Cortex of kidney (tissue), 1 donor: ENCODE measurements at places on chromosomes 16 and 17.

GRCh38 chr16:72818236-72818845 is 229.6 kb downstream of the ZFHX3 start:
- DNase-seq = no peak

GRCh38 chr17:63365366-63366240 is 80.5 kb downstream of the CYB561 start:
- no peak for DNase-seq

- no peak for DNase-seq
Observed at GRCh38 chr16:78560997-78561396, 461.5 kb downstream of the WWOX start.

DNA sequence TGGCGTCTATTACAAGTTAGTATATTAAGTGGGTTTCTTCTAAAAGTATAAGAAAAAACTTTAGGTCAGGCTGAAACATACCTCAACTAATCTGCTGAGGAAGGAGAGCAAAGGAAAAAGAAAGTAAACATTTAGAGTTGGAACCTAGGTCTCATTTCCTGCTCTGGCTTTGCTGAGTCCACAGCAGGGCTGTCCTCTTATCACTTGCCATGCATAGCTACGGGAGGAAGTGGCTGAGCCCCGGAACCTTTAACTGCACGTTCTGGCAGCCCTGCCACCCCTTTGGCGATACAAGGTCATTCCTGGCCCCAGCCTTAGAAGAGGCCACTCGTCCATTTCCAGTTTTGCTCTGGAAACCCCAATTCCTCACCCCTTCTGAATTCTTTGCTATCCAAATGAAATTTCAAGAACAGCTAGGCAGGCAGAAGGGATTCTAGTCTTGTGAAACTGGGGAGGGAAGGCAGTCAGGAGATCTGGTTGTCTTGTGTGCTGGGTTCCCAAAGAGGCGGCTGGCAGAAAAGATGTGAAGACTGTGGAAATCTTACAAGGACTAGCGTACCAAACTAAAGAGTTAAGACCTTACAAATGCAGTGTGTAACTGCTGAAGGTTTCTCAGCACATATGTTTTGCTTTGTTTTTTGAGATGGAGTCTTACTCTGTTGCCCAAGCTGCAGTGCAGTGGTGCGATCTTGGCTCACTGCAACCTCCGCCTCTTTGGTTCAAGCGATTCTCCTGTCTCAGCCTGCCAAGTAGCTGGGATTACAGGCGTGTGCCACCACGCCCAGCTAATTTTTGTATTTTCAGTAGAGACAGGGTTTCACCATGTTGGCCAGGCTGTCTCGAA is 19.1 kb downstream of the WIPI1 start:
- DNase-seq = no peak

- DNase-seq = no peak
Observed at GRCh38 chr16:11207646-11208045, 48.4 kb downstream of the SOCS1 start.

GRCh38 chr17:17375841-17376240 is 72.7 kb downstream of the NT5M start:
- DNase-seq = no peak

DNA sequence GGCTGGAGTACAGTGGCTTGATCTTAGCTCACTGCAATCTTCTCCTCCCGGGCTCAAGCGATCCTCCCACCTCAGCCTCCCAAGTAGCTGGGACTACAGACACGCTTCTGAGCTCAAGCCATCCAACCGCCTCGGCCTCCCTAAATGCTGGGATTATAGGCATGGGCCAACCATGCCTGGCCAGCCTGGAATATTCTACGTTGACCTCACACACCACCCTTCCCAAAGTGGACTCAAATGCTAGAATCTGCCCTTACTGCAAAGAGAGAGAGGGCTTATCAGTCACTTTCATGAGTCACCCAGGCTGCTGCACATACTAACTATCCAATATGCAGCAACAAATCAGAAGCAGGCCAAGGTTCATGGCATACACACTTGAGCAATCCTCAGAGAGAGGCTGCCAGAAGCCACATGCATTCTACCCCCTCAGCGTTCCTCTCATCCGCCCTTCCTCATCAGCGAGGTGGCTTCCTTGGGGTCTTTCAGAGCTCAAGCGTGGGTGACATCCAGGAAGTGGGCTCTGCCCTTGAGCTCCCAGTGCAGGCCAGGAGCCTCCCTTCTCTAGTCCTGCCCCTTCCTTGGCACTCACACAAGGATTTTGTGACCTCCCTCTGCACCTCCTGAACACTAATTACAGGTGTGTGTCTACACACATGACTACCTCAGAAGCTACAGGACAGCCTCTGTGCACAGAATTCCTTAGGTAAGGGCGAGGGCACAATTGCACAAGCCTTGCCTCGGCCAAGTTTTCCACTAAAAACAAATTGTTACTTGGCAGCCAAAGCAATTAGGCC is 24.8 kb upstream of the SIAH1 start:
- no peak for DNase-seq

DNA sequence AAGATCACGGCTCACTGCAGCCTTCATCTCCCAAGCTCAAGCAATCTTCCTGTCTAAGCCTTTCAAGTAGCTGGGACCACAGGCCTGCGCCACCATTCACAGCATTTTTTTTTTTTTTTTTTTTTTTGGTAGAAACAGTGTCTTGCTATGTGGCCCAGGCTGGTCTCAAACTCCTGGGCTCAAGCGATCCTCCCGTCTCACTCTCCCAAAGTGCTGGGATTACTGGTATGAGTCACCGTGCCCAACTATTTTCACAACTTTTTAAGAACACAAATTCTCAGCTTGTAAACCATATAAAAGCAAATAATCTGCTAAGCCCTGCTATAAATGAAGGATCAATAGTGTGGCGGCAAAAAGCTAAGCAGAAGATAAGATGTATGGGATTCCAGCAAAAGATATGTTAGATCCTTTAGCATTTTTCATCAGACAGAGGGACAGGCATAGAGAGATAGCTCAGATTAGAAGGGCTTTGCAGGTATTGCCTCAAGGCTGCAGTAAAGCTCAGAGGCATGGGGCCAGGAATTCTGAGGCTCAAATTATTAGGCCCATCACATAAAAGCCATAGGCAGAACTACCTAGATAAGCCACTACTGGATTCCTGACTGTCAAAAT is 55.1 kb downstream of the EMP2 start:
- no peak for DNase-seq

- DNase-seq = no peak
Observed at GRCh38 chr17:75571197-75571884, 16.3 kb upstream of the MYO15B start.

GRCh38 chr17:48240562-48241130 is 133.1 kb downstream of the SNX11 start:
- no peak for DNase-seq

DNA sequence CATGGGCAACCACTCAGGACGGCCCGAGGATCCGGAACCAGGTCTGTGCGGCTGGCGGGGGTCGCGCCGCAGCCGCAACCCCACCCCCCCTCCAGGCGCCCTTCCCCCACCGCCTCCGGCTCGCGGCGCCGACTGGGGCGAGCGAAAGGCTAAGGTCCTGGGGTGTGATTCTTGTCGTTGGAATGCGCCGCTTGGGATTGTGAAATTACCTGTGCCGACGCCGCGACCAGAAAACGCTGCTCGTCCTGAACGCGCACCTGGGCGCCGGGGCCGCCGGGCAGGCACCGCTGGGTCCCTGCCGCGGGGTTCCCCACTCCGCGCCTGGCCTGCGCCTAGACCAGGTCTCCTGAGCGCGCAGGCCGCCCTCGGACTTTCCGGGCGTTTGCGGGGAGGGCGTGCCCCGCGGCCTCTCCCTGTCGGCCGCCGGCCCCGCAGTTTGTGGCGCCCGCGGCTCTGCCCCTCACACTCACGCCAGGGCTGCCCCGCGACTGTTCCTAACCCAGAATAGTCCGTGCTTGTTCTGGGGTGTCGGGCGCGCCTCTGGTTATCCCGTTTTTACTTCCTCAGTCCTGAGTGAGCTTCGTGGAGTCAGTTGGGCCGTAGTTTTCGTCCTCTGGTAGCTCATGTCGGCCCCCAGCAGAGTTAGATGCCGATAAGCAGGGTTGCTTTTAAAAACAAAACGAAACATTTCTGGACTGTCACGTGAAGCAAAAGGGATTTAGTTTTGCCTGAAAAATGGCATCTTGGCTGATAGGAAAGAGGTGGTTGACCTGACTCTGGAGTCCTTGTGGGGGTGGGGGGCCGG is 147.2 kb downstream of the SPECC1 start:
- no peak for DNase-seq

DNA sequence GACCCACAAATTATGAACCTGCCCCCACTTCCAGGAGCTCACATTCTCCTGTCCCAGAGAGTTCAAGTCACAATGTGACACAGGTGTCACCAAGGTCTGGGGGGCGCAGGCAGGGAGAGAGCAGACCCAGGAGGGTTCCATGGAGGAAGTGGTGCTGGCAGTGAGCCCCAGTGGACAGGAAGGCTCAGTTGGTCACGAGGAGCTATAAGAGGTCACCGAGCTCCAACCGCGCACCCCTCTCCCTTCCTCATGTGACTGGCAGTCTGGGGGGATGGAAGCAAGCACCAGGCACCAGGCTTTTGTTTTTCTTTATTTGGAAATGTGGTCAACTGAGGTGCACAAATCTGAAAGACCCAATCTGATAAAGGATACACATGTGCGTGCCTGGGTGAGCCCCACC is 2.5 kb downstream of the ITGAD start:
- no peak for DNase-seq

DNA sequence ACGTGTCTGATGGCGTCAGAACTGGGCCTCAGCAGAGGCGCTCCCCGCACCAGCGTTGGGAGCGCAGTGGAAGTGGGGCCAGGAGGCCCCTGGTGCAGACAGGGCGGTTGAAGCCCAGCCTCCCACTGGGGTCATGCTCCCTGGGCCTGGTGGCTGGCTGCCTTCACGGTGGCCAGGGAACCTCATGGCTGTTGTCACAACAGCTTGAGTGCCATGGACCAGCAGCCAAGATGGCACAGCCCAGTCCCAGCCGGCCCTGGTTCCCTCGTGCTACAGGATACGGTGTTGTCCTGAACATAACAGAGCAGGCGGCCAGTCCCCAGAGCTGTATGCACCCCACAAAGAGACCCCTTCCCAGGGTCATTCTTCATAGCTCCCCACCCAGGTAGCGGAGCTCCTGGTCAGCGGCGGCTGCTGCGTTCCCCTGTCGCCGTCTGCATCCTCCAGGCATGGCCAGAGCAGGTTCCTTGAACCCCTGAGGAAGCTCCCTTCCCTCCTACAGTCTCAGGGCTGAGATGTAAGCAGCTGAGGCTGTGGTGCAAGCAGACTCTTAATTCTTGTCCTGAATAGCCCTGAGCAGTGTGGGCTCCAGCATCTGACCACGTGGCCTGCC is 29.7 kb downstream of the NME3 start:
- no peak for DNase-seq

DNA sequence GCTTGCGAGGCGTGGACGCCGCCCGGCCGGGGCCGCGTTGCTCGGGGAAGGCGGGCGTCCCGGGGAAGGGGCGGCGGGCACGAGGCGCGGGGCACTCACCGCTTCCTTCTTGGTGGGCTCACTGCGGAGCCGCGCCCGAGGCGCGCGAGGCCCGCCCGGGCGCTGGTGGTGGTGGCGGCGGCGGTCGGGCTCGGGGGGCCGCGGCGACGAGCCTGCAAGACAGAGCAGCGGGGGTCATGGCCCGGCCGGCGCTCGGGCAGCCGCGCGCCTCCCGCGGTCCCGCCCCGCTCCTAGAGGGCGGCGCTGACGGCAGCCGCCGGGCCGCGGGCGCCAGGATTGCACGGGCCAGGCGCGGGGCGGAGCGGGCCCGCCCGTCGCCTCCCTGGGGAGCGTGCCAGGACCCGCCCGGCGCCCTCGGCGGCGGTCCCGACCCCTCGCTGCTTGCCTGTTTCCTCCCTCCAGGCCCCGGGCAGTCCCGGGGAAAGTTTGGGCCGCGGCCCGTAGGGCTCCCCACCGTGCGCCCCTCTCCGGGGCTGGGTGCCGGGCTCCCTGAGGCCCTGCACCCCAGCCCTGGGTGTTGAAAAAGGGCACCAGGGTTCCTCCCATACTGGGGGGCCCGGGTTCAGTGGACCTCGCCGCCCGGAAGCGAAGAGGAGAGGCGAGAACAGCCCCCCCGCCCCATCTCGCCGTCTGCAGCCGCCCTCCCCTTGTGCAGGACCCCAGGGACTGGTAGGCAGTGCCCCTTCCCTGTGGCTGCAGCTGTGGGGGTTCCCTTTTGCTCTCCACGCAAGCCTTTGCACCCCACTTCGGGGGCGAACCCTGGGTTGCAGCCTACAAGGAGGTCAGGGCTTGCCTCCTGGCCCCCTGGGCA is at the start of gene C16orf74:
C16orf74 (minus strand) TSS at position 270 of the 871 bp plus-strand sequence. CDS start 15,879 bp downstream, outside the sequence.
- no peak for DNase-seq

- no peak for DNase-seq
Observed at GRCh38 chr16:24993722-24994686, 21.2 kb downstream of the ARHGAP17 start.

- DNase-seq = no peak
Observed at GRCh38 chr17:77914385-77915254, 43.9 kb upstream of the TNRC6C start.

DNA sequence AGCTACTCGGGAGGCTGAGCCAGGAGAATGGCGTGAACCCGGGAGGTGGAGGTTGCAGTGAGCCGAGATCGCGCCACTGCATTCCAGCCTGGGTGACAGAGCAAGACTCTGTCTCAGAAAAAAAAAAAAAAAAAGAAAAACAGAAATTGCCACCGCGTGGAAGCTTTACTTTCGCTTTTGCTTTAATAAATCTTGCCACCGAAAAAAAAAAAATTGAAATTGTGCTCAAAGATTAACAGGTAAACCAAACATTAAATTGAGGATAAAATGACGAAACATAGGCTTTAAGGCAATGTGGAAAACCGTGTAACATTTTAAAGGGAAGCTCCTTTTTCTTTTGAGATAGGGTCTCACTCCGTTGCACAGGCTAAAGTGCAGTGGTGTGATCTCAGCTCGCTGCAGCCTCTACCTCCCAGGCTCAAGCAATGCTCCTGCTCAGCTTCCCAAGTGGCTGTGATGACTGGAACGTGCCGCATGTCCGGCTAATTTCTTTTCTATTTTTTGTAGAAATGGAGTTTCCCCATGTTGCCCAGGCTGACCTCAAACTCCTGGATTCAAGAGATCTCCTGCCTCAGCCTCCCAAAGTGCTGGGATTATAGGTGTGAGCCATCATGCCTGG is 40.1 kb downstream of the ZNF276 start:
- no peak for DNase-seq

DNA sequence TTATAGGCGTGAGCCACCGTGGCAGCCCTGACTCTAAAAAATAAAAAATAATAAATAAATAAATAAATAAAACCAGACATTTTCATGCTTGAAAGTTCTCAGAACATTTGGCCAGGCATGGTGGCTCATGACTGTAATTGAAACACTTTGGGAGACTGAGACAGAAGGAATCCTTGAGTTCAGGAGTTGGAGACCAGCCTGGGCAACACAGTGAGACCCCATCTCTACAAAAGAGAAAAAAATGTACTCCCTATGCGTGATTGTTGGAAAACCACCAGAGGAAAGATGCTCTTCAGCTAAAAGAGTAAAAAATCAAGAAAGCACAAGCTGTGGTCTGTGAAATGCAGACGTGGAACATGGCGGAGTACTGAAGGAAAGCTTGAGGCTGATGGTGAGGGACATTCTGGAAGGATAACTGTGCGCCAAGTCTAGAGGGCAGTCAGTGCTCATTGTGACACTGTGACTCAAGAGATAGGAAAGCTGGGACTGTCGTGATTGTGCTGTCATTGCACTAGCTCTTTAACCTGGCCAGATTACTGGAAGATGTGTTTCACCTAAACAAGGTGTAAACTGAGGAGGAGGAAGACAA is 4.2 kb upstream of the PRSS27 start:
- DNase-seq = no peak

GRCh38 chr16:79986352-79986751 is 385.8 kb upstream of the MAF start:
- no peak for DNase-seq

- DNase-seq = no peak
Observed at GRCh38 chr16:6160871-6161270, 1063.3 kb upstream of the EEF2KMT start.

- DNase-seq = no peak
Observed at GRCh38 chr16:81076566-81077075, 417 bp downstream of the C16orf46 start.
